Upper lobe of left lung (tissue), 6 donors: ENCODE measurements at places on chromosomes 7 and 10. TPM values are rescaled to one million over a fixed set of nuclear protein-coding genes. Genes with fewer than 3 reads are reported as not detected.

The ZNF503 gene
- 15.0 TPM for total RNA-seq

The HYAL4 gene
- total RNA-seq = not detected

DNA sequence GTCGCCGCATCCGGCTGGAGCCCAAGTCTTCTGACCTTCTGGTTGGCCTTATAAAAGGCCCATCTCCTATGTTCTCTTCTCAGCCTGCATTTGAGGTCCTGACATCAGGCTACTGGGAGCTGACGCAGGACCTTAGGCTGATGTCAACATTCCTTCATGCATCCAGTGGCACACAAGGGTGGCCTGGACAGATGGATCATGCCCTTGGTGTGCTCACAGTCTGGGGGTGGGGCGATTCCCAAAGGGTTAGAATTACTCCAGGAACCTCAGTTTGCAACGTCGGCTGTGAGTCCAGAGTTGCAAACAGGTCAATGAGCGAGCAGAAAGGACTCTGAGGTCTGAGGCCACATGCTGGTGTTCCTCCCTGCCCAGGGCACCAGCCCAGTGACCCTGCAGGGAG, 8.2 kb upstream of the CLIP2 start:
- peaks cover 14% of the 10 kb centered on the region for H3K4me1 ChIP-seq
- no peaks in the 10 kb centered on the region for H3K36me3 ChIP-seq
- H3K27ac ChIP-seq = no peak overlapping the region
- no peak overlapping the region for H3K4me3 ChIP-seq
- DNase-seq = no peak

- no peak overlapping the region for H3K27ac ChIP-seq
- H3K4me3 ChIP-seq = no peak overlapping the region
- no peak for DNase-seq
- H3K27me3 ChIP-seq = no peaks in the 10 kb centered on the region
- peaks cover 38% of the 10 kb centered on the region for H3K36me3 ChIP-seq
- peaks cover 23% of the 10 kb centered on the region for H3K4me1 ChIP-seq
Observed at GRCh38 chr7:2230882-2231281, 1.9 kb downstream of the MAD1L1 start.

DNA sequence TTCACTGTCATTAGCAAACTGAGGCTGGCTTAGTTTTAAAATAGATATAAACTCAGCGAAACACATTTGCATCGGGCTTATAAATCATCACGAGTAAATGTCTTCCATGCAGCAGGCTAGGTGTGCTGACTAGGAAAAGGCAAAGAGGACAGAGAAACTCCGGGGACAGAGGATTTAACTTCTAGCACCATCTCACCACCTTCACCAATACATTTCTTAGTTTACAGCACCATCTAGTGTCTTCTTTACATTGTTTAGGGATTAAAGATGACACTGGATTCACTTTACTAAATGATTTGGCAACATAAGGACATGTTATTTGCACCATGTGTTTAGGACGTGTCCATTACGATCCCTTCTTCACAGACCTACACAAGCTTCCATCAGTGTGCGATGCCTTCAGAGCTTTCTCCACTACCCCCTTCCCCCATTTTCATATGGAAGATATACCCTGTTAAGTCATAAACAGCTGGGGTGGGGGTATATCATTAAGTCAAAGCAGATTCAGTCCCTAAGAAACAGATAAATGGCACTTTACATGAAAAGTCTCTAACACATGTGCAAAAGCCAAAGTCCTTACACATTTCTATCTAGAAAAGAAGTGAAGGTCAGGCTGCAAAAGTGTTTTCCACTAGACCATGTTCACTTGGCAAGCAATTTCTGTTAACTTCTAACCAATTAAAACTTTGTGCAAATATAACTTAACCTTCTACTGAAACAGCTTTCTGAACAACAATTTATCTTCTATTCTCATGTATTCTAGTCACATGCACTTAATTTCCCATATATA, 103.3 kb downstream of the GRB10 start:
- H3K4me1 ChIP-seq = peaks cover 50% of the 10 kb centered on the region
- H3K27ac ChIP-seq = no peak overlapping the region
- peaks cover 2% of the 10 kb centered on the region for H3K36me3 ChIP-seq
- DNase-seq = no peak
- no peaks in the 10 kb centered on the region for H3K27me3 ChIP-seq
- no peak overlapping the region for H3K4me3 ChIP-seq

- H3K4me1 ChIP-seq = peaks cover 16% of the 10 kb centered on the region
- H3K27me3 ChIP-seq = no peaks in the 10 kb centered on the region
- no peak overlapping the region for H3K27ac ChIP-seq
Observed at GRCh38 chr10:113127901-113128283, 177.8 kb downstream of the TCF7L2 start.

DNA sequence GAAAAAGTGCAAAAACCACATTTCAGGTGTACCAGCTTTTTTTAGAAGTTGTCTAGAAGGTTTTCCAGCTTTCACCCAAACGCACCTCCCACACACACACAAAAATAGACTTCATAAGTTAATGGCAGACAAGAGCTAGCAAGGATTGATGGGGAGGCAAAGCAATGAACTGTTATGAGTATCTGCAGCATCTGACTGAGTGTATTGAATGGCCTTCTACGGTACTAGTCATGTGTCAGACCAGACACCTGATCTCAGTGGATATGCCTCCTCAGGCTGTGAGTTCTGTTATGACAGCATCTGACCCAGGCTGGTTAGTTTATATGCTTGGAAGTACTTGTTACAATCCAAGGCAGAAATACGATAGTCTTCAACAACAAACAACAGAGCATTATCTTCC, 406.1 kb upstream of the AUTS2 start:
- H3K27ac ChIP-seq = no peak overlapping the region
- no peak overlapping the region for H3K4me3 ChIP-seq
- DNase-seq = no peak
- H3K4me1 ChIP-seq = no peaks in the 10 kb centered on the region
- H3K27me3 ChIP-seq = no peaks in the 10 kb centered on the region
- H3K36me3 ChIP-seq = no peaks in the 10 kb centered on the region

GRCh38 chr10:60208676-60209269, 180.9 kb downstream of the ANK3 start:
- no peaks in the 10 kb centered on the region for H3K36me3 ChIP-seq
- H3K27ac ChIP-seq = no peak overlapping the region
- no peaks in the 10 kb centered on the region for H3K4me1 ChIP-seq
- no peak for DNase-seq
- H3K27me3 ChIP-seq = no peaks in the 10 kb centered on the region

DNA sequence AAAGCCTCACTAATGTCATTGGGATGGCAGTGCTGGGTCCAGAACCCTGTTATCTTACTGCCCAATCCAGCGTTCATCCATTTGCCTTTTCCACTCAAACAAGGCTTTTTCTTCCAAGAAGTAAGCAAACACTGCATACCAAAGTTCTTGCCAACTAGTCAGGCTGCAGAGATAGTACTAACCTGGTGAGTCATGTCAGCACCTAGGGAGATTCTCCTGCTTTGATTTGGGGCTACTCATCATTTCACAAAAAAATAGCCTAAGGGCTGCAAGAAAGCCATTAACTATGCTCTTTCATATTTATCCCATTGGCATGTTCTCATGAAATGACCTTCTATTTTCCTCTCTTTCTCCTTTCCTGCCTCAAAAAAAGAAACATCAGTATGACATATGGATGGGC, 142.6 kb downstream of the TWIST1 start:
- no peak overlapping the region for H3K27ac ChIP-seq
- DNase-seq = no peak
- no peaks in the 10 kb centered on the region for H3K4me1 ChIP-seq
- H3K27me3 ChIP-seq = no peaks in the 10 kb centered on the region
- no peaks in the 10 kb centered on the region for H3K36me3 ChIP-seq

The CLEC5A gene
- total RNA-seq = 10.3 TPM

GRCh38 chr7:1331561-1332467, 99.1 kb downstream of the UNCX start:
- H3K27me3 ChIP-seq = peaks cover 4% of the 10 kb centered on the region
- no peak overlapping the region for H3K4me3 ChIP-seq

The LIPF gene
- total RNA-seq = not detected

The TSPAN33 gene
- 2.6 TPM for total RNA-seq

DNA sequence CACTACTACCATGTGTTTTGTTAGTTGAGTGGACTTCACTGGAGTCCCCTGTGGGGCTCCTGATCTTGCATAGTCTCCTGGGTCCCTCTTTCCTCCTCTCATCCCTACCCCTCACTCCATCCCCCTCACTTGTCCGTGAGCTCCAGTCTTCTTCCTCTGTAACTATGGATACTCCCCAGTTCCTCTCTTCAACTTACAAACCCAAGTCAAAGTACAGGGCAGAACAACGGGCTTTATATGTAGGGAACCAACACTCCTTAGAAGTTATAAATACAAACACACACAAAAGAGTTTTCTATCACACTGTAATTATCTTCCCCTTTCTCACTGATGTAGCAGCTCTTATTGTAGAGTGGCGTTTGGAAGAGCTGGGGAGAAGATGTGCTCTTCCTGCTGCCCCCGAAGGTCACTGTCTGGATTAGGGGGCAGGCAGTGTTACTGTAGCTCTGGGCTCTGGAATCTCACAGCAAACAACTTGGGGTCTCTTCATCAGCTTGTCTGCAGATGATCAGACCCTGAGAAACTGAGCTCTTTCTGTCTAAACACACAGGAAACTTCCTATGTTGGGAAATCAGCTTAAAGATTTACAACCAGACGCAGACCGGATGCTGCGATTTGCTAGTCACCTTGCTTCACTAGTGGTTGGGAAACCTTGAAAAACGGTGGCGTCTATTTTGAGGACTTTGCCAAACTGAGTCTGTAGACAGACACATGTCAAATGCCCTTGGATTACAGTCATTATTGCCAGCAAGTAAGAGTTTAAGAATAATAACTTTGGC, 13.6 kb downstream of the SNX10 start:
- no peaks in the 10 kb centered on the region for H3K4me1 ChIP-seq
- H3K4me3 ChIP-seq = no peak overlapping the region
- no peaks in the 10 kb centered on the region for H3K27me3 ChIP-seq
- peak; percentile 66 for DNase-seq

The PAPOLB gene
- 0.23 TPM for total RNA-seq

GRCh38 chr7:134828361-134828760, 48.9 kb downstream of the CALD1 start:
- H3K4me1 ChIP-seq = no peaks in the 10 kb centered on the region
- no peak overlapping the region for H3K4me3 ChIP-seq
- no peak for DNase-seq
- H3K27me3 ChIP-seq = no peaks in the 10 kb centered on the region
- H3K36me3 ChIP-seq = no peaks in the 10 kb centered on the region

GRCh38 chr10:71647526-71648253, 71.9 kb downstream of the C10orf105 start:
- no peaks in the 10 kb centered on the region for H3K27me3 ChIP-seq
- H3K4me3 ChIP-seq = no peak overlapping the region
- no peaks in the 10 kb centered on the region for H3K4me1 ChIP-seq
- DNase-seq = no peak
- no peak overlapping the region for H3K27ac ChIP-seq
- no peaks in the 10 kb centered on the region for H3K36me3 ChIP-seq

The PIK3AP1 gene
- total RNA-seq = 24.1 TPM

DNA sequence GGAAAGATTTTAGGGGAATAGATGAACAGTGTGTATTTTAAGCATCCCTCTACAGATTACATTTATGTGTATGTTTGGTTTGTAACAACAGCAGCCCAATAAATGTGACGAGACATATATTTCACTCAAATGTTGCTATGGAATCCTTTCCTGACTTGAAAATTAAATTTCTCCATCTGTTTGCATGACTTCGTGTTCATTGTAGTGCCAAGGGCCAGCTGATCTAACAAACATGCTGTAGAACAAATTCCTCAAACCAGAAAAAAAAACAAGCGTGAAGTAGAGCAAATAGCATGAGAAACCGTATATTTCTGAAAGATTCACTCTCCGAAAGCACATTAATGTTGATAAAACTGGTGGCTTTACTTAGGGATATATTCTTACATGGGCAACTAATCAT, 87.8 kb downstream of the NRCAM start:
- H3K4me3 ChIP-seq = no peak overlapping the region
- no peak for DNase-seq
- no peak overlapping the region for H3K27ac ChIP-seq

GRCh38 chr7:65923316-65923715, 50.4 kb downstream of the VKORC1L1 start:
- peaks cover 8% of the 10 kb centered on the region for H3K4me1 ChIP-seq
- no peak overlapping the region for H3K27ac ChIP-seq
- H3K27me3 ChIP-seq = no peaks in the 10 kb centered on the region
- no peak overlapping the region for H3K4me3 ChIP-seq
- no peaks in the 10 kb centered on the region for H3K36me3 ChIP-seq

The MLXIPL gene
- 16.7 TPM for total RNA-seq

The ELFN1 gene
- total RNA-seq = not detected

DNA sequence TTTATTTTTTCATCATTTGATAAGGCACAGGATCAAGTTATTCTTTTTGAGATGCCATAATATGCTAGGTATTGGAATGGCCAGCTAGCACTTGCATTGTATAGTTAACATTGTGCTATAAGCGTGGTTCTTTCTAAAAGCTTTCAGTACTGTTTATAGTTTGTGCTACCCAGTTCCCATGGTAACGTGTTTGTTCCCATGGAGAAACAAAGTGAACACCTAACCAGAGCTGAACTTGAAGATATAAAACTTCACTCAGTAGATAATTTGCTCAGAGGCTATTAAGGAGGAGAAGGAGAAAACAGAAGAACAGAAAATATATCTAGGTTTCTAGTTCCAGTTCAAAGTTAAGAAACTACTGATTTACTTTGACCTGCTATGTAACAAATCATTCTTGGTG, 23.6 kb upstream of the ITGB8 start:
- H3K27ac ChIP-seq = no peak overlapping the region
- H3K4me1 ChIP-seq = no peaks in the 10 kb centered on the region
- H3K36me3 ChIP-seq = no peaks in the 10 kb centered on the region
- no peak overlapping the region for H3K4me3 ChIP-seq
- no peaks in the 10 kb centered on the region for H3K27me3 ChIP-seq

GRCh38 chr7:1872191-1873069, 202.4 kb downstream of the ELFN1 start:
- no peak overlapping the region for H3K4me3 ChIP-seq
- H3K36me3 ChIP-seq = peaks cover 6% of the 10 kb centered on the region
- no peaks in the 10 kb centered on the region for H3K4me1 ChIP-seq
- DNase-seq = no peak
- H3K27me3 ChIP-seq = no peaks in the 10 kb centered on the region

DNA sequence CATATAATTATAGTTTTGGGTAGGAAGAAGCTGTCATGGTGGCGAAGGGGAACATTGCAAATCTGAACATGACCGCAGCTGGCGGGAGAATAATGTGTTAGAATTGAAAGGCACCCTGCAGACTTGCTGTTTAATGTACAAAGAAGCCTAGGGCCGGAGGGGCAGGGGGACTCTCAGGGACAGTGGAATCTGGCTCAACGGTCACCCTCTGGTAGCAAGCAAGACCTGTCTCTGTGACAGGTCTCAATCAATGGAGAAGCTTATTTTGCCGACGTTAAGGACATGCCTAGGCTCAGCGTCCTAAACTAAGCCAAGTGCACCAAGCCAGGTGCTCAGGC, 177.3 kb downstream of the NSUN6 start:
- H3K27me3 ChIP-seq = no peaks in the 10 kb centered on the region
- H3K4me1 ChIP-seq = no peaks in the 10 kb centered on the region
- no peak overlapping the region for H3K4me3 ChIP-seq
- no peaks in the 10 kb centered on the region for H3K36me3 ChIP-seq

GRCh38 chr7:129778770-129779601, 167.5 kb downstream of the NRF1 start:
- peaks cover 54% of the 10 kb centered on the region for H3K4me1 ChIP-seq
- peak overlapping the region; percentile 69 for H3K4me3 ChIP-seq
- peak overlapping the region; percentile 73 for H3K27ac ChIP-seq
- H3K36me3 ChIP-seq = no peaks in the 10 kb centered on the region
- no peak for DNase-seq
